ENCODE measurements at places on chromosomes 12 and 14. TPM values are rescaled to one million over a fixed set of nuclear protein-coding genes. Genes with fewer than 3 reads are reported as not detected.

Gene BBOF1
- polyA plus RNA-seq: 2.5 TPM

Gene BAG5
- polyA plus RNA-seq: 3.6 TPM

Gene TMTC1
- 1.2 TPM for polyA plus RNA-seq

Gene CBLN3
- polyA plus RNA-seq: 0.91 TPM

Gene IFNG-AS1
- polyA plus RNA-seq: not detected

Gene NUDT14
- 47.8 TPM for polyA plus RNA-seq

Gene MED13L
- 15.6 TPM for polyA plus RNA-seq

Gene MYF5
- not detected for polyA plus RNA-seq

Gene GPR162
- polyA plus RNA-seq: 5.2 TPM

Gene ANO2
- polyA plus RNA-seq: 2.2 TPM

Gene NEUROD4
- polyA plus RNA-seq: 0.02 TPM

Gene C1R
- 66.1 TPM for polyA plus RNA-seq

Gene TMTC3
- 1.3 TPM for polyA plus RNA-seq

Gene LTBP2
- polyA plus RNA-seq: 1.8 TPM

Gene PLEKHD1
- 0.19 TPM for polyA plus RNA-seq

Gene PRH2
- not detected for polyA plus RNA-seq

Gene RIMBP2
- polyA plus RNA-seq: 14.9 TPM

Gene LALBA
- polyA plus RNA-seq: not detected
